ENCODE measurements at places on chromosomes 11 and 22. TPM values are rescaled to one million over a fixed set of nuclear protein-coding genes. Genes with fewer than 3 reads are reported as not detected.

DNA sequence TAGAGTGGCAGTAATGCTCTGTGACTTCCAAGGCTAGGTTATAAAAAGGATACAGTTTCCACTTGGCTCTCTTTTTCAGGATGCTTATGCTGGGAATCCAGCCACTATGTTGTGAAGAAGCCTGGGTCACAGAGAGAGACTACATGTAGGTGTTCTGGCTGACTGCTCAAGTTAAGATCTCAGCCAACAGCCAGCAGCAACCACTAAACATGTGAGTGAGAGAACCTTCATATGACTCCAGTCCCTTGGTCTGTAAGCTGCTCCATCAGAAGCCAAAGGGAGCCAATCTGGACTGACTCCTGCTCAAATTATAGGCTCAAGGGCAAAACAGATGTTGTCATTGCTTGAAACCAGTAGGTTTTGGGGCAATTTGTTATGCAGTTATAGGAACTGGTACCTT is 162.7 kb downstream of the MAML2 start:
- DNase-seq, result no peak
- H3K27ac ChIP-seq, result no peak overlapping the region
- H3K4me1 ChIP-seq, result peaks cover 6% of the 10 kb centered on the region
- no peaks in the 10 kb centered on the region for H3K27me3 ChIP-seq

The PNPLA5 gene
- total RNA-seq, result not detected

The SPDYC gene
- not detected for total RNA-seq

The TYMP gene
- 33.1 TPM for total RNA-seq

DNA sequence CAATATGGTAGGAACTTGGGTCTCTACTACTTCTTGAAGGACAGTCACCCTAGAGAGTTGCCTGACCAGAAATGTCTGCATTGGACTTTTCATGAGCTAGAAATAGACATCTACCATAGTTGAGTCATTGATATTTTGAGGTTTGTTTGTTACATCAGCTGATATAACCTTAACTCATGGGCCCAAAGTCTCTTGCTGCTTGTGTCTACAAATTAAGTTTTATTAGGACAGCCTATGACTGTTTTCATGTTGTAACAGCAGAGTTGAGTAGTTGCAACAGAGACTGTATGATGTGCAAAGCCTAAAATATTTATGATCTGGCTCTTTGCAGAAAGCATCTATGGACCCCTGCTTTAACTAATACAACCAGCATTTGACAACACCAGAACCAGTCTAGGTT is 155.3 kb downstream of the MIAT start:
- no peaks in the 10 kb centered on the region for H3K4me1 ChIP-seq
- H3K36me3 ChIP-seq, result no peaks in the 10 kb centered on the region

Measured in tibial nerve (tissue), 4 donors.